ENCODE measurements at places on chromosomes 2 and 18. TPM values are rescaled to one million over a fixed set of nuclear protein-coding genes. Genes with fewer than 3 reads are reported as not detected.

DNA sequence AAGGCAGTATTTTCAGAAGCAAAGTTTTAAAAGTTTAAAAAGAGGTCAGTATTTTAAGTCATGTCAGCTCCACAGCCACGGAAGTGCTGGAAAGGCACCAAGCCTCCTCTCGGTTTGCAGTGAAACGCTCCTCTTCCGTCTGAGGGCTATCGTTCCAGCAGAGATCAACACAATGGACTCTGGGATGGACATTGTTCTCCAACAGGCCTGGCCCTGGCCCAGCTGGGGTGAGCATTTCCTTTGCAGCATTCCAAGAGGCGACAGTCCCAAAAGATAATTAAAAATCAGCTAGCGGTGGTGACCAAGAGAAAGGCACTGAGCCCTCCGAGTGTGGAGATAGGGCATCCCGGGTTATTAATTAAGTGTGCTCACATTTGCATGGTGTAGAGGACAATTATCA is 95.9 kb upstream of the LCLAT1 start:
- DNase-seq, result no peak

- no peak for DNase-seq
Measured at GRCh38 chr2:64063924-64064331, 44.7 kb upstream of the VPS54 start.

GRCh38 chr2:29367986-29368658 is 252.9 kb downstream of the CLIP4 start:
- no peak for DNase-seq

VAMP5 gene
- total RNA-seq, result not detected

Measured in osteocyte (in vitro differentiated cells).